CD8-positive, alpha-beta T cell (primary cell): ENCODE measurements at places on chromosomes 1 and 21. TPM values are rescaled to one million over a fixed set of nuclear protein-coding genes. Genes with fewer than 3 reads are reported as not detected.
A peak's percentile ranks its signal among the peaks of the same experiment; 100 is the strongest.

DNA sequence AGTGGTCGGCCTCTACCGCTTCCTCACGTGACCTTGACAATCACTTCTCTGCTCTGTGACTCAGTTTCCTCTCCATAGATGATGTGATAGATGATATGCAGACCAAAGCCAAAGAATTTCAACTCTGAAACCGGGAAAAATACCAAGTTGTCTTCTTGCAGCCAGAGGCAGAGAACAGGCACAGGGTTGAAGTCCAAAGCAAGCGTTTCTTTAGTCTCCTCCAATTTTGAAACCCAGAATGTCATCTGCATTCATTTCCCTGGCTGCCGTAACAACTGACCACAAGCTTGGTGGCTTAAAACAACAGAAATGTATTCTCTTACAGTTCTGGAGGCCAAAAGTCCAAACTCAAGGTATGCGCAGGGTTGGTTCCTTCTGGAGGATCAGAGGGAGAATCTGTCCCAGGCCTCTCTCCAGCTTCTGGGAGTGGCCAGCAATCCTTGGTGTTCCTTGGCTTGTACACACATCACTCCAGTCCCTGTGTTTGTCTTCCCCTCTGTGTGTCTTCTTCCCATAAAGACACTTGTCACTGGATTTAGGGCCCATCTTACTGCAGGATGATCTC lies 30.3 kb upstream of the H6PD start:
- DNase-seq, result no peak

- peak; percentile 25 for DNase-seq
Measured at GRCh38 chr1:61253059-61253735, 170.8 kb downstream of the NFIA start.

DNA sequence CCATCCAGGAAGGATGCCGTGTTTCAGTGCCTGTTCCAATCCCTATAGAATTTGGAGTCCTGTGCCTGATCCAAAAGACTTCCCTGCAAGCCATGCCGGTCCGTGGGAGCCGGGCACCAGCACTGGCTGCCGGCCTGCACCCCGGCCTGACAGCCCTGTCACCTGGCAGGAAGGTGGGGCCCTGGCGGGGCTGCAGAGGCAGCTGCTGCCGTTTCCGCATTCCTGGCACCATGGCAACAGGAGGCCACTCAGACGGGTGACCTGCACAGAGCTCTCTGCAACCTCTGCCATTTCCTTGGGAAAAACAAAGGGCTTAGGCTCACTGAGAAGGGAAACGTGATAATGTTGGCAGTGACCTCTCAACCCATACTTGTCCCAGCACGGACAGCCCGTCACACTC lies 63.2 kb upstream of the TMEM51 start:
- peak; percentile 20 for DNase-seq

GRCh38 chr21:31072533-31072932 lies 34.3 kb upstream of the KRTAP19-8 start:
- no peak for DNase-seq

The SERPINC1 gene
- total RNA-seq, result not detected
